ENCODE measurements at places on chromosomes 13 and 19.

DNA sequence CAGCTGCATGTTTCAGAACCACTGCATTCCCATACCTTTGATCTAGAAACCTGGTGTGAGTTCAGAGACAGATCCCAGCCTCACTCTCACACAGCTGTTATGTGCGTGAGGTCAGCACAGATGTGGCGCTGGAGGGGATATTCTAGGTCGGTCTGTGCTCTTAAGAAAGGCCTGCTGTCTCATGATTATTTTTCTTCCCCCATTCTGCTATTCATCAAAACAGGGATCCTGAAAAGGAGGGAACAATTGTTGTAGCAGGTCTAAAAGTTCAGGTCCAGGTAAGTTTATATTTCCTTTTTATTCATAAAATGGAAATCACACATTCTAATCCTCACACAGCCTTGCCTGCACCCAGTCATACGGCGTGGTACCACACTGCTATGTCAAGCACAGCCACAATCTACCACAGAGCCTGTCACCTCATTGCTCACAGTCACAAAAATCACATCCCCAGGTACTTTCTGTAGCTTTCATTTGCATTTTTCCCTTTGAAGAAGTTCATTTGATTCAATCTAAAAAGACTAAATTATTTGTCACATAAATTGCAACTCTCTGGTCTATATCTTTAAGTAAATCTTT is 867 bp downstream of the ZNF546 start:
- no peak for DNase-seq

DNA sequence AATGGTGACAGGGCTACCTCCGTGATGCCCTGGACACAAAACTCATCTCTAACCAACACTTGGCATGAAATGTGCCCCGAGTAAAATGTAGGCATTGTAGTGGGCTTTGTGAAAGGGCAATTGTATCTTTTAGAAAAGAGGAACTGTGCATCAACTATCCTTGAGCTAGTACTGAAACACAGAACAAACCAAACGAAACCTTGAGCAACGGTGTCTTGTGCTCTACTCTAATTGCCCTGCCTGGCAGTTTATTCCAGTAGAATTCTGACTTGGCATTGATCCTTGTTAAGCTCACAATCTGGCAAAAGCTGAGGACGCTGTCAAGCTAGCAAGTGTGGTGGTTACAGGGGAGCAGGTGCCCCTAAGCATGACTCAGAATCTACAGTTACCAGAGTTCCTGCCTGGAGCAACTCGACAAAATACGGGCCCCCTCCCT is 707.1 kb upstream of the SPRY2 start:
- DNase-seq, result peak; percentile 53

DNA sequence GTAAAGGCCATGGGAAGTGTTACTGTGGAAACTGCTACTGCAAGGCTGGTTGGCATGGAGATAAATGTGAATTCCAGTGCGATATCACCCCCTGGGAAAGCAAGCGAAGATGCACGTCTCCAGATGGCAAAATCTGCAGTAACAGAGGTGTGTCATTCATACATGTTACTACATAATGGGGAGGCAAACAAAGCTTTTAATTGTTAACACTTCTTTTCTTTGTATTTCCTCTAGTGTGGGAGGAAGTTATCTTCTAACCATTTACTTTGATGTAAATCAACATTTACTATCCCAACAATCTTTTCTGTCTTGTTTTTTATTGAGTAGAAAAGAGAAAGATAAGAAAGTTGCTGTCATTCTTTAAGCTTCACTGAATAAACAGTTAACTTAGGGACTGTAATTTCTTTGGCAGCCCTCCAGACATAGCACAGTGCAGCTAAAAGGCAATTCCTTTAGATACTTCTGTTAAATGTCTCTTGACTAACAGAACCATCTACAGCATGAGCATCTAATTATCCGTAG is 126.9 kb downstream of the ITGBL1 start:
- DNase-seq, result peak; percentile 64

GRCh38 chr13:25910243-25910642 is 141.6 kb downstream of the SHISA2 start:
- DNase-seq, result no peak

DNA sequence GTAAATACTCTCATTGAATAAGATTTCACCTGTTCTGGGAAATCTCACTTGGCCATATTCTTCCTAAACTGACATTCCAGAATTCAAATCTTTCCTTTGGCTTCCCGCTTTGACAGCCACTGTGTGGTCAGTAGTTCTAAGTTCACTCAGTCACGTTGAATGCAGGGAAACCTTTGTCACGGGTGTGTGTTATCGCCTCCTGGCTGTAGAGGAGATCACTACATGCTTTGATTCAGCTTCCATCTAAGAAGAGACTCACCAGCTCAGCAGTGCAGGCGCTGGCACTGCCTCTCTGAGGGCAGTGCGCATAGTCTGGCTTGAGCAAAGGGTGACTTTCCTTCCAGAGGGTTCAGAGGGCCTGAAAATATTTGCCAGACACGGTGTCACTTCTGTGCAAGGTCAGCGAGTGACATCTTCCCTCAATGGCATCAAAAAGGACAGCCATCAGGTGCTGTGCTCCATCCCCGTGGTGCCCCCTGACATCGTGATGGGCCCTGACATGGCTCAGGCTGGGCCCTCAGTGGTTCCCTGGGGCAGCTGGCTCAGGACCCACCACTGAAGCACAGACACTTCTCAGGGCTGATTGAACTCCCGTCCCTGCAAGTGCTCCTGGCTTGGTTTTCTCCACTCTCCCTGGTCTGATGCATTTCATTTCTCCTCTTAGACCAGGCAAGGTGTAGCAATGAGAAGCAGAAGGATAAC is 635.4 kb upstream of the ARGLU1 start:
- DNase-seq, result peak; percentile 26

GRCh38 chr13:19713186-19713965 is 69.4 kb downstream of the PSPC1 start:
- peak; percentile 67 for DNase-seq

DNA sequence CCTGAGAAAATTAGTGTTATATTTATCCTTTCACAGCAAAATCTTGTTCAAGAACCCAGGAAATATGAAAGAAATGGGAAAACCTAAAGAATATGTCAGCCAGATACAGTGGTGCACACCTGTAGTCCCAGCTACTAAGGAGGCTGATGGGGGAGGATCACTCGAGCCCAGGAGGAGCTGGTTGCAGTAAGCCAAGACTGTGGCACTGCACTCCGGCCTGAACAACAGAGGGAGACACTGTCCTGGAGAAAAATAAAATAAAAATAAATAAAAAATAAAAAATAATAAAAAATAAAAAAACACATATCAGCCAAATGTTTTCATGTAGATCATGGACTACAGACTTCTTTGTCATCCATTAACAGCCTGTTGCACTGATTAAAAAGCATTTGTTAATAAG is 244.8 kb upstream of the KLHL1 start:
- DNase-seq, result no peak

- DNase-seq, result peak; percentile 76
These were observed at the start of gene BST2 for GRCh38 chr19:17405250-17406045. TSS of gene BST2 (minus strand) at chr19:17405630. CDS start at chr19:17405575, 55 bp downstream.

DNA sequence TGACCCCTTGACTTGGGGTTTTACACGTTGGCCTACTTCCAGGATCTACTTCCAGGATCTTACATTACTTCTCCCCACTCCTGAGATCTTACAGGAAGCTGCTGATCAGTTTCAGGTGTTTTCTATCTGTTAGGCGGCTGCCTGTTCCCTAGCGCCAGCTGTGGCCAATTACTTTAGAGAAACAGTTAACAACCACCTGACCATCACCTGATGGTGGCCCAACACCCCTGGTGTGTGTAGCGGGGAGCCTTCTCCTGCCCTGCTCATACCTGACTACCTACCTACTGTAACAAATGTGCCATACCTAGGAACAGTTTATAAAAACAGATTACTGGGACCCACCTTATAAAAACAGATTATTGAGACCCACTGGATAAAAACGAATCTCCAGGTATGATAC is 2.8 kb upstream of the POP4 start:
- no peak for DNase-seq

GRCh38 chr13:94435604-94436226 is 43.8 kb downstream of the DCT start:
- DNase-seq, result peak; percentile 64

- DNase-seq, result no peak
These were observed 32.4 kb upstream of the EIF3G start for GRCh38 chr19:10152100-10152499.

DNA sequence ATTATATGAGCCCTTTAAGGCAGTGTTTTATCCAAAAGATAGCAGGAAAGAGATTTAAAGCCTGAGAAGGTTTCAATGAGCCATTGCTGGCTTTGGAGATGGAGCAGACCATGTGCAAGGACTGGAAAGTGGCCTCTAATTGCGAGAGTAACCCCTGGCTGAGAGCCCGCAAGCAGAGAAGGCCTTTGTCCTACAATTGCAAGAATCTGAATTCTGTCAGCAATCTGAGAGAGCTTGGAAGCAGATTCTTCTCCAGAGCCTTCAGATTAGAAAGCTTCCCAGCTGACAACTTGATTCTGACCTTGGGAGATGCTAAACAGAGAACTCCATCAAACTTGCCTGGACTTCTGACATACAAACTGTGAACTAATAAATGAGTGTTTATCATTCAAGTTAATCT is 528.7 kb upstream of the KLF12 start:
- no peak for DNase-seq

DNA sequence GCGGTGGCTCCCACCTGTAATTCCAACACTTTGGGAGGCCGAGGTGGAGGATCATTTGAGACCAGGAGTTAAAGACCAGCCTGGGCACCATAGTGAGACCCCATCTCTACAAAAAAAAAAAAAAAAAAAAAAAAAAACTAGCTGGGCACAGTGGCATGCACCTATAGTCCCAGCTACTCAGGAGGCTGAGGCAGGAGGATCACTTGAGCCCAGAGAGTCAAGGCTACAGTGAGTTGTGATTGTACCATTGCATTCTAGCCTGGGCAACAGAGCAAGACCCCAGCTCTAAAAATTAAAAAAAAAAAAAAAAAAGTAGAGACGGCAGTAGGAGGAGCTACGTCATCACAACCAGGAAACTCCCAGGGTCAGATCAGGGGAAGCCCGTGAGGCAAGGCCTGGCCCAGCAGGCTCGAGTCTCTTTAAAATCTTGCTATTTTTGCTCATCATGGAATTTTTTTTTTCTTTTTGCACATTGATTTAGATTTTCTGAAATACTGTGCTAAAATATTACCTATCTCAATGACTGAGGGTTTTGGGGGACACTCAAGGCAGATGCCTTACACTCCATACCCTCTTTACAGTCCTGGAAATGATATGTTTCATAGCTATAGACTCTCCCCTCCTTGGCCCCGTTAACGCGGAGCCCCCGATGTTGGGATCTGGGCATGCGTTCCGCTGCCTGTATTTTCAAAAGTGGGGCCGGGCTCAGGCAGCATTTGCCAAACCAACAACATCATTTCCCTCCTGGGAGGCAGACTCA is 44.4 kb upstream of the USE1 start:
- no peak for DNase-seq

GRCh38 chr13:40342901-40343300 is 323.5 kb downstream of the FOXO1 start:
- DNase-seq, result no peak

GRCh38 chr13:107422421-107422820 is 792.9 kb downstream of the LIG4 start:
- no peak for DNase-seq

DNA sequence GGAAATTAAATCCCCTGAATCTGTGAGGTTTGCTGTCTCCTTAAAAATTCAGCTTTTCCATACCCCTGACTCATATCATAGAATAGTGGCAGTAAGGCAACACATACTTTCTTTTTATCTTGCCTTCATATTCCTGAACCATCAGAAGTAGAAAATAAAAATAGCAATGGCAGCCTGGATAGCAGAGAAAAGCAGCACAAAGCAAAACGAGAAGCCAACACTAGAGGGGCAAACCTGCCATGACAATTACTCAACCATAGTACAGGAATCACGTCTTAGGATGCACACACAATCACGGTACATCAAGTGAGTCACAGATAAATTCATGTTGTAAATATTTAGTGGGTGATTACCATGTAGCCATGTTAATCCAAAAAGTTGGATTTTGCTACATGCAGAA is 343.0 kb downstream of the ITGBL1 start:
- no peak for DNase-seq

DNA sequence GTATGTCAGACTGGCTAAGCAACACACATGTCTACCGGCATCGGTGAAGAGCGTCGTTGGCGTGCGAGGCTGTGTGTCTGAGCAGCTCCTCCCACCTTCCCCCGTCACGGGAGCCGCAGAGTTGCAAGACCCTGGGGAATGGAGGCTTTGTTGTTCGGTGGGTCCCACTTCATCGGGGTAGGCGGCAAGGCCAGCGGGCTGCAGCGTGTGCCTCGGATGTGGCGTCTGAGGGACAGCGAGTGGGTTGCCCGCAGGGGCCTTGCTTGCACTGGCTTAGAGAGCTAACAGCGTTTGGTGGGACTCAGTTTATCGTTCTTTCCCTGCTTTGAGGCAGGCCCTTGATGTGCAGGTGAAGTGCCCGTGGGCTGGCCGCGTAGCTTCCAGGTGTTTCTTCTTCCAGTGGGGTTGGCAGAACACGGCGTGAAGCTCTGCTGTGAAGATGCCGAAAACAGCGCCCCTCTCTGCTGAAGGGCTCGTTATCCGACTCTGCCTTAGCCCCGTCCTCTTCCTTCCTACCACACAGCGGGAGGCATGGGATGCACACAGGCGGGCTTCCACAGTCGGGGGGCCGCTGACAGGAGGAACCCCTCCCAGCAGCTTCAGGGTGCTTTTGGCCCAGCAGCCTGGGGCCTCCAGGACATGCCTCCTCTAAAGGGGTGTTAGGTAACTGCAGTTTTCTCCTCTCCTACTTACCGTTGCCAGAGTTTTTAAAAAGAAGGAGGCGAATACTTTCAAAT is 85.2 kb downstream of the ATP11A start:
- DNase-seq, result no peak

DNA sequence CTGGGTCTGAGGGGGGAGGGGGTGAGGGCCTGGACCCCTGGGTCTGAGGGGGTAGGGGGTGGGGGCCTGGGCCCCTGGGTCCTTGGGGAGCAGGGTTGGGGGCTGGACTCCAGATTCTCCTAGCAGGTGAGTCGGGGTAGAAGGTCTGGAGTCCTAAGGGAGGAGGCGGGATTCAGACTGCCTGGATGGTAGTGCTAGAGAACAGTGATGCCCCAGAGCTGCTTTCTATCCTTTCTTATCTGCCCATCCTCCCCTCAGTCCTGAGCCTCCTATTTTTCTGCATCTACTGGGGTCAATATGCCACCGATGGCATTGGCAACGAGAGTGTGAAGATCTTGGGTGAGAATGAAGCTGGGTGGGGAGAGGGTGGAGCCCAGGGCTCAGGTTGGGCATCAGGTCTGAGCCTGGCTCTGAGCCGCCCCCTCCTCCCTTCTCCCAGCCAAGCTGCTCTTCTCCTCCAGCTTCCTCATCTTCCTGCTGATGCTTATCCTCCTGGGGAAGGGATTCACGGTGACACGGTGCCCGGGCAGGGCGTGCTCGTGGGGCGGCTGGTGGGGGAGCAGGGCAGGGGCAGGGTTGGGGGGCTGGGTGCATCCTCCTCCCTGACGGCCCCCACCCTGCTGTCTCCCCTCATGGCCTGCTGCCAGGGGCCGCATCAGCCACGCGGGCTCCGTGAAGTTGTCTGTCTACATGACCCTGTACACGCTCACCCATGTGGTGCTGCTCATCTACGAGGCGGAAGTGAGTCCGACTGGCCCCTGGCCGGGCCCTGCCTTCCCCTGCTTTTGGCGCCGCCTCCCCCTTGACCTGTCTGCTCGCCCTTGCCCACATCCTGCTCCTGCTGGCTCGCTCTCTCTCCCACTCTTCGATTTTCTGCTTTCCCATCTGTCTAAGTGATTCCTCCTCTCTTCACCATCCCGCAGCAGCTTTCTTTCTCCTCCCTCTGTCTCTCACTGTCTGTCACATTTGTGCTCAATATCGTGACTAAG is 3.4 kb downstream of the TMEM145 start:
- no peak for DNase-seq

GRCh38 chr13:26528527-26528926 is 29.0 kb upstream of the WASF3 start:
- DNase-seq, result no peak

All from astrocyte of the hippocampus (primary cell).